Omental fat pad (tissue), 4 donors: ENCODE measurements at places on chromosomes 5 and 9. TPM values are rescaled to one million over a fixed set of nuclear protein-coding genes. Genes with fewer than 3 reads are reported as not detected.

Gene DMRT3
- total RNA-seq, result 0.47 TPM

Gene C5orf34
- 2.3 TPM for total RNA-seq

Gene NELFB
- 37.8 TPM for total RNA-seq

Gene PCDHGA6
- total RNA-seq, result 5.9 TPM

Gene OCLN
- 10.6 TPM for total RNA-seq

Gene MCC
- 56.3 TPM for total RNA-seq

Gene IFNA21
- total RNA-seq, result not detected

Gene ANGPTL2
- total RNA-seq, result 68.3 TPM

Gene PCDHB14
- total RNA-seq, result 2.0 TPM

DNA sequence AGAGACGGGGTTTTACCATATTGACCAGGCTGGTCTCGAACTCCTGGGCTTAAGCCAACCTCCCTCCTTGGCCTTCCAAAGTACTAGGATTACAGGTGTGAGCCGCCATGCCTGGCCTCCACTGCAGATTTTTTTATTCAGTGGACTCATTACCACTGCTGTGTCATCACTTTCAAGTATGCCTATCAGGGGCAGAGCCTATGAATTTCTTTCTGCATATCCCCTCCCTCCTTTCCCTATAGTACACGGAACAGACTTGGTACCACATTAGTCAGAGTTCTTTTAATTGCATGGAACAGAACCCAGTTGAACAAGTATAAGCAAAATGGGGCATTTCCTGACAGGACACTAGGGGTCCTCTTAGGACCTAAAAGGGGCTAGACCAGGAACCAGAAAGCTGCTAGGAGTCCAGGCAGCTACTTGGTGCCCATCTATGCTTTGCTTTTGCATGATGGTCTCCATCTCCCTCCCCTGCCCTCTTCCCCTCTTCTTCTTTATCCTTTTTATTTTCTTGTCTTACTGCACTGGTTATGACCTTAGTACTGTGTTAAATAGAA, 5.8 kb downstream of the BSPRY start:
- no peak for DNase-seq

- no peak for DNase-seq
These were observed 71.0 kb downstream of the UGCG start for GRCh38 chr9:111967621-111968020.

GRCh38 chr5:160155017-160155750, 35.9 kb upstream of the PWWP2A start:
- DNase-seq, result no peak

DNA sequence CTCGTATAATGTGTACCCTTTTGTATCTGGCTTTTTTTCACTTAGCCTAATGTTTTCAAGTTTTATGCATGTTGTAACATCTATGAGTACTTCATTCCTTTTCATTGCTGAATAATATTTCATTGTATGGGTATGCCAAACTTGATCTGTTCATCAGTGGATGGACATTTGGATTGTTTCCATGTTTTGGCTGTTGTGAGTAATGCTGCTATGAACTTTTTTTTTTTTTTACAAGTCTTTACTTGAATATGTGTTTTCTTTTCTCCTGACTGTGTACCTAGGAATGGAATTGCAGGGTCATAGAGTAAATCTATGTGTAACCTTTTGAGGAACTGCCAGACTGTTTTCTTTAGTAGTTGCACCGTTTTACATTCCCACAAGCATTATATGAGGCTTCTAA, 52.4 kb downstream of the MTREX start:
- DNase-seq, result no peak

DNA sequence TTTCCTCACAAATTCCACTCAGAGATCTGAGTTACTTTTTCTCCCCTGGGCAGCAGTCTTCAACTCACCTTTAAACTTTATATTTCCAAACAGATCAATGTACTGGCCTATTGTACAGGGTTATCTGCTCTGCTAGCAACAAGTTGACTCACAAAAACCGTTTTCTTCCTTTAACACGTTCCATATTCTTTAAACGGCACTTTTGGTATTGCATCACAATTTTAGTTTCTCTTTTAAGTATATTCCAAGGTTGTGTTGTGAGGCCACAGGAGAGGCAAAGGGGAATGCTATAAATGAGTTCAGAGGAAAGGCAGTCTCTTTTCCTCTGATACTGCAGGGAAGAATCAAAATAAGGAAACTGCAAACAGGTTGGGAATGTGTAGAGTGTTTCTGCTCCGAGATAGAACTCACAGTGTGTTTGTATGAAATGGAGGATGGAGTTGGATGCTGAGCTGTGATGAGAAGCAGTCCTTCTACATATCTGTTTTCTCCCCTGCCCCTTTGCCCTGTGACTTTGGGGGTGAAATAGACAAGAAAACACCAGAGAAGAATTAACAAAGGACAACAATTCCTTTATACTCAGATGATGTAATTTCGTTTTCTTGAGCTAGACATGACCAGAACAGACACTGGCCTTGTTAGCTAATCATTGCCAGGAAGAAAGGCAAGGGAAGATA, 9.9 kb upstream of the ALDOB start:
- no peak for DNase-seq

DNA sequence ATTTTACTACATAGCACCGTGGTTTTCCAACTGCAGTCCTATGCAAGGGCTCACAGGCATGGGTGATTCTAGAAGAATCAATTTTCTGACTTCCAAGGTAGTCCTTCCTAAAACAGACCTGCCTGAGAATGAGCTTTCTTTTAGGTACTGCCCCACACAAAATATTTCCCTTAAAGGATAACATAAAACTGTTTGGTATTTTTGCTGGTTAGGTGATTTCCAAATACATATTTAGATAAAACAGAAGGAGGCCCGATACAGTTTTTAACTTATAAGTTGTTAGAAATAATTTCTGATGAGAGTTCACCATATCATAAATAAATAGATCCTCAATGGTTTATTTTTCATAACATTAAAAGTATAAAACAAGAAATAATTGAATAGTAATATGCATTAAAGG, 46.4 kb downstream of the COX7C start:
- no peak for DNase-seq

DNA sequence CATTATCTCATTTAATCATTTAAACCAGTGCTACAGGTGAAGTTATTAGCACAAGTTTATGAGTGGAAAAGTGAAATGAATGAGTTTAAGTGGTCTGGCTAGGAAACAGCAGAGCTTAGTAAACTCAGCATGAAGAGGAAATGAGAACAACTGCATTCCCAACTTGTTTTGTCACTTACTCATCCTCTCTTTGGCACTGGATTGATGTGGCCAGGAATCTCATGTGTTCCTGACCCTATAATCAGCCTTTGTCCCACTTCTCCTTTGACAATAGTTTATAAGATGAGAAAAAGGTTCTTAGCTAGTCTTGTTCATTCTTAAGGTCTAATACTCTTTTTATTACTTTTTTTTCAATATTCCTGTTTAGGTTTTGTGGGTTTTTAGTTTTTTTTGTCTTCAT, 559.2 kb upstream of the TLE4 start:
- DNase-seq, result no peak

DNA sequence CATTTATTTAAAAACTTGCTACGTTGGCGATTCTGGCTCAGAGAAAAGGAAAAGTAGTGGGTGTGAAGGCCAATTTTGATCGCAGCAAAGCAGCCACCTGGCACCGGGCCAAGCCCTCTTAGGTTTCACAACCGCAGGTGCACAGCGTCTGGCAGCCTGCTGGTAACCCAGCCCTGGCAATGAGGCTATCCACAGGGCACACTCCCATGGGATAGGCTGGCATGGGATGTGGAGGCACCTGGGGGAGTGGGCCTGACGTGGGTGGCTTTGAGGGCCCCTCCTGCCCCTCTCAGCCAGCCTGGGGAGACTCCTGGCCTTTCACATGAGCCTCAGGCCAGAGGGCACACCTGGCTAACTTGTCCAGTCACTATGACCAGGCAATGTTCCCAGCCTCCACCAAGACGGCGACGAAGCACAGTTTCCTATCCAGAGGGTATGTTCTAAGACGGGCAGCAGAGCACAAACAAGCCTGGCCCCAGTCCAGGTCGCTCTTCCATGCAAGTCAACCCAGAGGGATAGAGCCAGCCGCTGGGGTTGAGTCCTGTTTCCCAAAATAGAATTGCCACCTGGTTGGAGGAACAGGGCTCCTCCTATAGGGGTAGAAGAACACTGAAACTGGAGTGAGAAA, 19.0 kb downstream of the CMBL start:
- peak; percentile 57 for DNase-seq

DNA sequence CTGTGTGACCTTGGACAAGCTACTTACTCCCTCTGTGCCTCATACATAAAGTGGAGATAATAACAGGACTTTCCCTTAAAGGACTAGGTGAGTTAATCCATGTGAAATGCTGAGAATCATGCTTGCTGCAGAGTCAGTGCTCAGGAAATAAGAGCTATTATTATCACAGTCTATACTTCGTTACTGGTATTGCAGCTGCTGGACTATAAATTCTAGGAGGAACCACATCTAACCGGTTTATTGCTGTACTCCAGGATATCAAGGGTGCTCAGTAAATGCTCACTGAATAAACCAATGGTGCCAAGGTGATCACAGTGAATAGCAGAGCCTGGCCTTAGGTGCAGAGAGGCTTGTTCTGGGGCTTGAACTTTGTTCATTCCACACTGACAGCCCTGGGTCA, 69.3 kb downstream of the HSPA4 start:
- no peak for DNase-seq

DNA sequence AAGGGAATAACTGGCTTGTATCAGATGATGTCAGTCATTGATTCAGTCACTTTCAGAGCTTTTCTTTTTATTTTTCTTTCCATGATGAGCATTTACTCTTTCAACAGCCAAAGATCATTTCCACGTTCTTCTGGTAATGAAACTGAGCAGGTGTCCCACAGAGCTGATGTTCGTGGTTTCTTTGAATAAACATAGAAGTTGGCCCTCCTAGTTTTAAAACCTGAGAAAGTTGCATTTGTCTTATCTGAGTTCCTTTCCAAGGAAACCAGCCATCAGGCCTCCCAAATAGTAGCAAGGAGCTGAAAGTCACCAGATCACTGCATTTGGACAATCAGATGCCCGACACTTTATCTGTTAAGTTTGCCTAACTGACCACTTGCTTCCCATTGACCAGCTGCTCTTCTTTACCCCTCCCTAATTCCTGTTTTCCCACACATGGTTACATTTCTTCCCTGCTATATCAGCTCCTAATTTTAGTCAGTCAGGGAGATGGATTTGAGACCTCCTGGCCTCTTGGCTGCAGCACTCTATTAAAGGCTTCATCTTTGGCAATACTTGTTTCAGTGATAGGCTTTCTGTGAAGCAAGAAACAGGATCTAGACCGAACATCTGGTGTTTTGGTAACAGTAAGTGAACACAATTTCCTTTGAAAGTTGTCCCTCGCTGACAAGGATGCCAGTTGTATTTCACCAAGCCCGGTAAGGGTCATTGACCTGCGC, 420.8 kb downstream of the CHSY3 start:
- DNase-seq, result no peak

DNA sequence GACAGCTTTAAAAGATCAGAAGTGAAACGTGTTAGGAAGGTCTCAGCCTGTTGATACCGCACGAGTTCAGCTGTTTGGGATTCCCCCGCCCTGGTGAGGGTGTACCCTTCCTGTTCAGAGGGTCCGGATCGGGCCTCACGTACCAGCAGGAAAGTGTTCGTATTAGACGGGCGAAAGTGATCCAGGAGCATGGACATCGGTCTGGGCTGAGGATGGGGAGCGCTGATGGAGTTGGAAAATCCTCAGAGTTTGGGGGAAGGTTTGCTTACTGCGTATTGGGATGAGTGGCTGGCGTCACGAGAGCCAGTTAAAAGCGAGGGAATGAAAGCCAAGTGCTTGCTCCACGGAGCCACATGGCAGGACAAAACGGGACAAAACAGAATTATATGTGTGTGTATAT, 47.4 kb downstream of the IRX2 start:
- DNase-seq, result no peak

GRCh38 chr9:14500705-14501104, 186.8 kb upstream of the NFIB start:
- no peak for DNase-seq

DNA sequence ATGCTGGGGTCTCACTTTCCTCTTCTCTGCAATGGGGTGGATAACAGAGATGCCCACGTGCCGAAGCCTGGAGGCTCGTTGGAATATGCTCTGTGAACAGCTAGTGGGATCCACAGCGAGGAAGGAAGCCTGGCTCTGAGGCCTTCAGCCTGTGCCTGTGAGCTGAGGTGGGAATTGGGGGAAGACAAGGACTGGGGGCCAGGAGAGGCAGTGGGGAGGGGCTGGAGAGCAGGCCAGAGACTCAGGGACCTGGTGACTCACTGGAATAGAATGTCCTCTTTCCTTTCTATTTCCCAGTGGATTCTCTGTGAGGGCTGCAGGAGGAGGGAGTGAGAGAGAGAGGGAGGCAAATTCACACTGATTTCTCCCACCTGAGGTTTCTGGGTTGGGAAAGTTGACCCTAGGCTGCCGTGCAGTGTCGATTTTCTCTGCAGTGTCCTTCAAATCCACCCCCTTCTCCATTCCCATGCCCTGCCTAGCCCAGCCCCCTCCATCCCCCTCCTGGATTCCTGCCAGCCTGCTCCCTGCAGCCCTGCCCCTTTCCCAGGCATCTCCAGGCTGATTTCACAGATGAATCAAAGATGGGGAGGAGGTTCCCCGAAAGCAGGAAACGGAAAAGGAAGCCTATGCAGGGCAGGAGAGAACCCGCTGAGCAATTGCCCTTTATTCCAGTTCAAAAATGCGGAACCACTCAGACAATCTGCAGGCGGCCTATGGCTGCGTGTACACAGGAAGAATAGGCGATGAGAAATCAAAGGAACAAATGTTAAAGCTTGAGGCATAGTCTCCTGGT, 1.4 kb upstream of the SPAAR start:
- DNase-seq, result no peak

DNA sequence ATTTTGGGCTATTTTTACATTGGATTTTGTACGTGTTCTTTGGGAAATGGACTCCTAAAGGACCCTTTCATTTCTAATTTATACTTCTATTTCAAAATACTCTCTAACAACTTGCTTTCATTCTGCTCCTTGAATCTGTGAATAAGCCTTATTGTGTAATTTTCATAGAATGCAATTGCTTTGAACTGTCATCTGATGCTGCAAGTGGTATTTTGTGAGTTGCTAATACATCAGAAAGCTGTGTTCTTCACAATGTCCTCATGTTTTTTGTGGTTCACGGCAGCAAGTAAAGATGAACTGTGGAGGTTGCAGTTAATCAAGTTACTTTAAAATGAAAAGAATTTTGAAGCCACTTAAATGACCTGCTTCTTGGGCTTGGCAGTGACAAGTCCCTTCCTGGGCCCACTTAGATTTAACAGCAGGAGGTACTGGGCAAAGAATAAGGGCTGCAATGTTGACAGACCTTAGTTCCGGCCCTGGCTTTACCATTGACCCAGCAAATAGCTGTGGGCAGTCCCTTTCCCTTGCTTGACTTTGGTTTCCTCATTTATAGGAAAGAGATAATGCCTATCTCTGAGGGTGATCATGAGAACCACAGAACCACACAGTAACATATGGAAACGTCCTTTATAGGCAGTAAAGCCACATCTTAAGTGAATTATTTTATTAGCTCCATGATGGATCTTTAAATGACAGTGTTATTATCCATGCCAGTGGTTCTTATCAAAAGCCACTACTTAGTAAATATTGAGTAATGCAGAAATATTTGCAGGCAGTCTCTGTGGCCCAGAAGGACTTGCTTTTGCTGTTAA, 54.8 kb downstream of the IQGAP2 start:
- no peak for DNase-seq
